Large intestine (tissue), 12 donors: ENCODE measurements at places on chromosomes 3 and 15. TPM values are rescaled to one million over a fixed set of nuclear protein-coding genes. Genes with fewer than 3 reads are reported as not detected.

The MUC4 gene
- 4.4 TPM for polyA plus RNA-seq

GRCh38 chr3:99765042-99765942 lies 52.4 kb upstream of the CMSS1 start:
- DNase-seq = no peak

- DNase-seq = no peak
Observed at GRCh38 chr15:63456258-63456657, 48.1 kb upstream of the USP3 start.

GRCh38 chr15:66022163-66022525 lies 152.9 kb downstream of the RAB11A start:
- no peak for DNase-seq

DNA sequence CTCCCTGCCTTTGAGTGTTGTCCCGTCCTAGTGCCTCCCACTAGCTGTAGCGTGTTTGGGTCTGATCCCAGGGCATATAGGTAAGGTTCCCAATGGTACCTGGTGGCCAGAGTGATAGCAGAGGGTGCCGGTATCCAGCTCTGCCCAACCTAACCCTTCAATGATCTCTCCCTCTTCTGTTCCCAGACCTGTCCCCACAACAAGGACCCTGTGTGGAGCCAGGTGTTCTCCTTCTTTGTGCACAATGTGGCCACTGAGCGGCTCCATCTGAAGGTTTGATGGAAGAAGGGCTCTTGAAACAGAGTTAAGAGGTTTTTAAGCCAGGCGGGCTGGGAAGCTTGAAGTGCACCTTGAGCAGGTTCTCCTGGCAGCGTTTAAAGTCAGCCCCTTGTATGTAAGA lies 35.5 kb downstream of the ESYT3 start:
- no peak for DNase-seq
